ENCODE measurements at places on chromosomes 2 and 18.

GRCh38 chr2:65075605-65076344, 19.6 kb downstream of the CEP68 start:
- DNase-seq: peak; percentile 44

GRCh38 chr18:26547646-26548414, 523 bp downstream of the KCTD1 start:
- peak; percentile 95 for DNase-seq

DNA sequence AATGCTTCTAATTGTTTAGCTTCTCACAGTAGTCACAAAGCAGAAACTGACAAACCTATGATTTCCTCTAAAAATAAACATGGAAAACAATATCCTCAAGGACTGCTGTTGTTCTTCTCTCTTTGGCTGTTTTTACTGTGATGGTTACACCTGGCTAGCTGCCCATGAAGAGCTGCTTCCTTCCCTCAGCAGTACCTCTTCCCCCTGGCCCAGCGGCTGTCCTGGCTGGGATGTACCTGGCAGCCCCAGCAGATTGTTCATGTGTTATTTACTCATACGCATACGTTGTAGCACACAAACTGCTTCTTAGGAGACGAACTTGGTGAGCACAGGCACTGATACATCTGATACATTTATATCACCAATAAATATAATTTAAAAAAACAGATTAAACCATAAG, 27.4 kb downstream of the NEMP2 start:
- no peak for DNase-seq

DNA sequence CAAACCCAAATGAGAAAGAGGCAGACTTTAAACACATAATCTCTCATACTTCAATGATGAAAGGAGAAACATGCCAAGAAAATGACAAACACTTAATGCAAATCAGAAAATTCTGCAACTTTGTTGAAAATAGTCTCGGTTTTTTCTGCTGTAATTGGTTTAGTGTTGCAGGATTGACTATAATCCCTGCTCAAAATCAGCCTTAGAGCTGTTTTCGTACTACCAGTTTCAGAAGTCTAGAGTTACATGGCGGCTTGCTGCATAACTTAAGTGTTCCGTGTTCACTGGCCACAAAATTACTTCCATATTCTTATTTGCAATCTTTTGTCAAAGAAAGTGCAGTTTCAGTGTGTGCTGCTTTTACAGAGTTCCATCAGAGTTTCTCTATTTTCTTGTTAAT, 48.9 kb upstream of the ITGAV start:
- no peak for DNase-seq

GRCh38 chr2:204360218-204361007, 184.9 kb upstream of the PARD3B start:
- no peak for DNase-seq

- no peak for DNase-seq
Observed at GRCh38 chr2:162457490-162457889, 113.6 kb downstream of the GCA start.

GRCh38 chr2:25894135-25894830, 16.0 kb upstream of the ASXL2 start:
- DNase-seq: no peak

- no peak for DNase-seq
Observed at GRCh38 chr18:13375302-13376255, 157.0 kb downstream of the LDLRAD4 start.

DNA sequence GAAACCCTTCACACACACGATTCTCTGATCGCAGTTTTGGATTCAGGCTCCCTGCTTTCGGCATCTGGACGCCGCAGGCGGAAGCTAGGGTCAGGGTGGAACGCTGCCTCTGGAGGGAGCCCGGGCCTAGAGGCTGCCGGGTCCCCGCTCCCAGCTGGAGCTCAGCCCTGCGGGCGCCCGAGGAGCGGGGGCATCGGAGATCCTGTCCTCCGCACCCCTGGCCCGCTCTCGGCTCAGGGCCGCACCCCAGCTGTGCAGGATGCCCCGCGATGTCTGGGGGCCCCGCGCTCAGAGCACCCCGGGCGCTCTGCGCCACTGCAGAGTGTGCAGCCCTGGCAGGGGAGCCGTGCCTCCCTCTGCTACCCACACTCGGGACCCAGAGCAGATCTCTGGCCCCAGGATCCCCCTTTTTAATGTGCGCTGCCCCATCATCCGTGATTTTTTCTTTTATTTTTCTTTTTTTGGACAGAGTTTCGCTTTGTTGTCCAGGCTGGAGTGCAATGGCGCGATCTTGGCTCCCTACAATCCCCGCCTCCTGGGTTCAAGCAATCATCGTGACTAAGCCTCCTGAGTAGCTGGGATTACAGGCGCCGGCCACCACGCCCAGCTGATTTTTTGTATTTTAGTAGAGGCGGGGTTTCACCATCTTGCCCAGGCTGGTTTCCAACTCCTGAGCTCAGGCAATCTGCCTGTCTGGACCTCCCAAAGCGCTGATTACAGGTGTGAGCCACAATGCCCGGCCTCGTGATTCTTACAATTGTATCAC, 54.8 kb upstream of the TUBA3E start:
- DNase-seq: no peak

DNA sequence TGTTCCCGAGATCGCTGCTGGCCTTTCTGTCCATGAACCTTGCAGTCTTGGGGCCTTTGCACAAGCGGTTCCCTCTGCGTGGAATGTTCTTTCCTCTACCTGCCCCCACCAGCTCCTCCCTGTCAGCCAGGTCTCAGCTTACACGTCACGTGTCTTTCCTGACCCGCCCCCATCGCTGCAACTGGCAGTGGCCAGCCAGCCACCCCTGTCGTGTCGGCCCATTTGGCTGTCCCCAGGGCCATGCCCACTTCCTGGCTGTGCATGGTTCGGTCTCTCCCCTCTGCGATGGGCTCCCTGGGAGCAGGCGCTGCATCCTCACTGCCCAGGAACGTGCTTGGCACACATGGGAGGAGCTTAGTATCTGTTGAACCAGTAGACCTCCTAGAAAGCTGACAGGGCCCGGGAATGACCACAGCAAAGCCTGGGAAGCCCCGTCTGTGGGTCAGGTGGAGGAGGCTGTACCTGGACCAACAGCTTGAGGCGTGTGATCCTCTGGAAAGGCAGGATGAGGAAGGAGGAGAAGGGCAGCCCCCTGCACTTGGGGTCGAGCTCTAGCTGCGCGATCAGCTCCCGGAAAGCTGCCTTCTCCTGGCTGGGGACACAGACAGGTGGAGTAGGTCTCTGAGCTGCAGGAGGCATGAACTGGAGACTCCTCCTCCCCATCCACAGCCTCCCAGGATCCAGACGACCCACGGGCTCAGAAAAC, 21.0 kb downstream of the SNORC start:
- no peak for DNase-seq

GRCh38 chr2:236870370-236870769, 215.3 kb upstream of the COPS8 start:
- no peak for DNase-seq

GRCh38 chr2:88469202-88470114, 17.0 kb upstream of the FOXI3 start:
- DNase-seq: no peak

DNA sequence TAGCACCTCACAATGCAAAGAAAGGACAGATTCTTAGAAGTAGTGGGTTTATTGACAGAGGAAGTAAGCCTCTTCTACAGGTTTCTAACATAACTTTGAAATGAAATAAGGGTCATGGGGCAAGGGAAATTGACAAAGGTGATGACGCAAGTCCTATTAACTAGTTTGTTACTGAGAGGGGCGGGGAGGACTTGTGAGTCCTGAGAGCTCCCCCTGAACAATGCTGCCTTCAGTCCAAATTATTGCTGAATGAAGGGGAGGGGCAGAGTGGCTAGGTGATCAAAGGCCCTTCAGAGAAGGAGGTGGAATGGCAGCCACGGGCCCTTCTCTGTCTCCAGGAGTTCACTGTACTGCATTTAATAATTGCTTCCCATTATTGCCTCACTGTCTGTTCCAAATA, 390.0 kb downstream of the MEIS1 start:
- no peak for DNase-seq

DNA sequence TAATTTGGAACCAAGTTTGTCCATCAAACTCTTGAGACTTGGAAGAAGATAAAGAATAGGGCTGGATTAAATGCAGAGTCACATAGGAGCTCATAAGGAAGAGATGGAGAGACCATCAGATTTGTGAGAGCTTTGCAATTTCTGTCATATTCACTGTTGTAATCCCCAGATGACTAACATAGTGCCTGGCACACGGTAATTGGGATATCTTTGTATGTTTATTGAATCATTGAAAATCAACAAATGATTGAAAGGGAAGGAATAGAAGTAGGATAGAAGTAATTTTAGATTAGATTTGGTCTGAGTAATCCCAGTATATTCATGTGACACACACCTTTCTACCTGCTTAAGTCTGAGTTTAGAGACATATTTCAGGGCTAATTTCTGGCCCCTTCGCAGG, 75.4 kb downstream of the LCLAT1 start:
- DNase-seq: no peak

GRCh38 chr2:181958726-181959125, 26.9 kb upstream of the PPP1R1C start:
- DNase-seq: no peak

GRCh38 chr18:36179562-36180355, 7.5 kb upstream of the MOCOS start:
- peak; percentile 76 for DNase-seq

DNA sequence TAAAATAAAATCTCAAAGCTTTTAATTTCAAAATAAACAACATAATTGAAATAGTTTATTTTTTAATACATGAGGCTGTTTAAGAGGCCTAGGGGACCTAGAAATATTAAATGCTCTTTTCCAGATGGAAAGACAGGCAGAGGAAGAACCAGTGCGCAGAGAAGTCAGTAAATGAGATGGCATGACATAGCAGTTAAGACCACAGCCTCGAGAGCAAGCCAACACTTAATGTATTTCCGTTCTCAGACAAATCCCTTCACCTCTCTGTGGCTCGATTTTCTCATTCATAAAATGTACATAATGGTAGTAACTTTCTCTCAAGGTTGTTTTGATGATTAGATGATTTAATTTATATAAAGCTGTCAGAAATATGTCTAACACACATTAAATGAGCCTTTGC, 405.1 kb upstream of the CWC22 start:
- DNase-seq: no peak

DNA sequence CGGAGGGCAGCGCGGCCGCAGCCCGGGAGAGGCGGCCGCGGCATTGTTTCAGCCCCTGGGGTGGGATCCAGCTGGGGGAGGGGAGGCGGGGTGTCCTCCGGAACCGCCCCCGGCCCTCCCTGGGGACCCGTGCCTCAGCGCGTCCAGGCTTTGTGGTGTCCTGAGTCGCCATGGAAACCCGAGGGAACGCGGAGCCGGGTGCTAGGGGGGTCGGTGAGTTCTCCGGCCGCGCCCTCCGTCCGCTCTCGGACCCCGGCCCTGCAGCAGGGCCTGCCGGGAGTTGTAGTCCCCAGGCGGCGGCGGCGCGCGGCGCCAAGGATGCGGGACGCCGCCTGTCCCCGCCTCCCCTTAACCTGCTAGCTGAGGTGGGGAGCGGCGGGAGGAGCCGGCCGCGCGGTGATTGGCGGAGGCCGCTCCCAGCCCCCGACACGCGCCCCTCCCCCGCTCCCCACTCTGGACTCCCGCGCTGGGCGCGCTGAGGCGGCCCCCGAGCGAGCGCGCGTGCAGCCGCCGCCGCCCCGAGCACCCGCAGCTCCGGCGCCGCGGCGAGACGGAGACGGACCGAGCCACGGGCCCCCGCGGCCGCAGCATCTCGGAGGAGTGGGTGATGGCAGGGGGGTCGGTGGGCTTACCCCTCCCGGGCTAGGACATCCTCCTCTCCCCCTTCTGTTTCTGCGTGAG, at the start of gene DPYSL5:
Gene DPYSL5 (plus strand): TSS at position 478 of the 681 bp plus-strand sequence. CDS start 50,368 bp downstream, outside the sequence.
- DNase-seq: no peak
